ENCODE measurements at places on chromosomes 3 and 15. TPM values are rescaled to one million over a fixed set of nuclear protein-coding genes. Genes with fewer than 3 reads are reported as not detected.
A peak's percentile ranks its signal among the peaks of the same experiment; 100 is the strongest.

- no peak for DNase-seq
Observed at GRCh38 chr3:190877925-190878324, 15.4 kb upstream of the GMNC start.

DNA sequence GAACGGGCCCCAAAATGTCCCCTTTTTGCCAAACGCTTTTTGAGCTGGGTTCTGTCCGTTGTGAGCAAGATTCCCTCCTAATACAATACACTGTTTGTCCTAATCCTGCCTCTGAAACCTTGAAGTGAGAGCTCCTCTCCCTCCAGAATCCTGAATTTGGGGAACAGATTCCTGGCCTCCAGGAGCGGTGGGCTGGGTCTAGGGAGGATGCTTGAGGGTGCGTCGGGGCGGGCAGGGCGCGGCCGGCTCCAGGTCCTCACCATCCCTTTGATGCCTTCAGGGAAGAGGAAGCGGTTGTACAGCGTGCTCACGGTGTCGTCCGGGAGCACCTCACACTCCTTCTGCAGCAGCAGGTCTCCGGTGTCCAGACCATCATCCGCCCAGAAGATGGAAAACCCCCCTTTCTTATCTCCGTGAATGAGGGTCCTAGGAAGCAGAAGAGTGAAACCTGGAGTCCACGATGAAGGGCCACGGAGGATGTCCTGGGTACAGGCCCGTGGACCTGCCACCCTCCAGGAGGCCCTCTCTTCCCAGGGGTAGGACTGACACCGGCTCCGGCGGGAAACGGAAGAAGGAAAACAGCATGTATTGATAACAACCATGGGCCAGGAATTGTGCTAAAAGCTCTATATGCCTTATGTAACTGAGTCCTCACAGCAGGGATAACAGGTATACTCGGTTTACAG is 23.2 kb downstream of the ALDH1L1 start:
- DNase-seq, result no peak

- DNase-seq, result no peak
Observed at GRCh38 chr15:99987119-99987506, 253.9 kb upstream of the LYSMD4 start.

DNA sequence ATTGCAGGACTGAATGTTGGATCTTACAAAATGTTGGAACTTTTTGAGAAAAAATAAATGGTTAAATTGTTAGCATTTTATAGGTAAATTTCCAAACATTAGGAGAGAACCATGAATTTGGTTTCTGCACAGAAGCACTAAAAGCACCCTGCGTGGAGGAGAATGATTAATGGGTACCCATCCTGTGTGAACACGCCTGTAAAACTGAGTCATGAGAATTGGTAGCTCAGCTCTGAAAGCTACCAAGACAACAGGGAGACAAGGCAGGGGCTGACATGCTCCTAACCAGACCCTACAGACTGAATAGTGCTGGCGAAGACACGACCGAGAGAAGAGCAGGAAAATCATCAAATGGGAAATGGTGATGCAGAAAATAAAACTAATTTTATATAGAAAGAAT is 32.4 kb upstream of the MTMR10 start:
- DNase-seq, result no peak

DNA sequence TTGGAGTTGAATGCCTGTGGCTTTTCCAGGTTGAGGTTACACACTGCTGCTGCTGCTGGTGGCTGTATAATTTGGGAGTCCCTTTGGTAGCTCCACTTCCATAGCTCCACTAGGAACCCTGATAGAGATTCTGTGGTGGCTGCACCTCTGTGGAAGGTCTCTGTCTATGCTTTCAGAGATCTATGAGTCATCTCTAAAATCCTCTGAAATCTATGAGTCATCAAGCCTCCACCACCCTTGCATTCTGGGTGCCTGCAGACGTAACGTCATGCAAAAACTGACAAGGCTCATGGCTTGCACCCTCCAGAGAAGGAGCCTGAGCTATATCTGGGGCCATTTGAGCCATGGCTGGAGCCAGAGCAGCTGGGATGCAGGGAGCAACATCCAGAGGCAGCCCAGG is 1037.0 kb upstream of the CFAP20DC start:
- no peak for DNase-seq

DNA sequence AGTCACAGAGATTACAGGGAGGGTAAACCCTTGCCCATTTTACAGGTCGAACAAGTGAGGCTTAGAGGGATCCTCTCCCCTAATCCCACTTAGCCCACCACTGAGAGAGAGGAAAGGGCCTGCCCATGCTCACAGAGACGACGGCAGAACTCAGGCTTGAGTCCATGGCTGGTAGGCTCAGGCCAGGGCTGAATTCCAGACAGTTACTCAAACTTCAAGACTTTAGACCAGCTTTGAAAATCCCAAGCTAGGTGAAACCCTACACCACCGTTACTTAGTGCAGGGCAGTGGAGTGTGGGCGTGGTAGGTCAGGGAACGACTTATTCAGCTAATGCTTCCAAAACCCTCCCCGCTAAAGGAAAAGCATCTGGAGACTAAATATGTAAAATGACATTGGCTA is 16.4 kb downstream of the GRIP2 start:
- DNase-seq, result no peak

DNA sequence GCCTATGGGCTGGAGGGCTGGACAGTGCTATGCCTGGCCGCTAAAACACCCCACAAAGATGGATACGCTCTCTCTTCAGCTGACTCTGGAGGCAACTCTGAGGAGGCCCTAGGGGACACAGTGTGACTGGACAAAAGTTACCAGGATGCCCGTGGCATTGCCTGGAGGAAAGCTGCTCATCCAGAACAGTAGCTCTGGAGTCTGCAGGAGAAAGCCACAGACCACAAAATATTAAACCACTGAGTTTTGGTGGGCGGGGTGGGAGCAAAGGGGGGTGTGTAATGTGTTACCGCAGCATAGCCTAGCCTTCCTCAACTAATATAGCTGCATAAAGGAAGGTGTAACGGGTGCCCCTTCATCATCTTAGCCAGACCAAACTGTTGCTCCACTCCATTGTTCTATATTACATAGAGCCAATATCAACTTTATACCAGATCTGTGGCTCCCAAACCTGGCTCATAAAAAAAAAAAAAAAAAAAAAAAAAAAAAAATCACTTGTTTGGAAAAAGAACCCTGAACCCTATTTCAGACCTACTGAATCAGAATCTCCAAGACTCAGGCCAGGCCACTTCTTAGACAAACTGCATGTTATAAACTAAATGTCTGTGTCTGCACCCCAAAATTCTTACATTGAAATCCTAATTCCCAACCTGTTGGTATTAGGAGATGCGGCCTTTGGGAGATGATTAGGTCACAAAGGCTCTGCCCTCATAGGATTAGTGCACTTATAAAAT is 132.6 kb downstream of the TNIK start:
- DNase-seq, result no peak

DNA sequence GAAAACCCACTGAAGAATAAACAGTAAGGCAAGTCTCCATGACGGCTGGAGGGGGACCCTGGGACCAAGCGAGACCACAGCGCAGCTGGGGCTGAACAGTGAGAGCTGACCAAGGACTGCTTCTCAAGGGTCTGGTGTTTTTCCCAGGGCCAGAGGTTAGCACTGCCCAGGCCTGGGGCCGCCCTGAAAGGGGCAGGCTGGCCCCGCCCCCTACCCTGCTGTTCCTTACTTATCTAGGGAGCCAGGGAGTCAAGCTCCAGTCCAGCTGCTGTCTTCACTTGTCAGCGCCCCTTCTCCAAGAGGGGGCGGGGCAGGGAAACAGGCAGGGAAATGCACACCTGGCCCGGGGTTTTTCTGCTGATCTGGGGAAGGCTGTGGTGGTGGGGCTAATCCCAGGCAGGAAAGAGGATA is 51.6 kb upstream of the HACD2 start:
- no peak for DNase-seq

DNA sequence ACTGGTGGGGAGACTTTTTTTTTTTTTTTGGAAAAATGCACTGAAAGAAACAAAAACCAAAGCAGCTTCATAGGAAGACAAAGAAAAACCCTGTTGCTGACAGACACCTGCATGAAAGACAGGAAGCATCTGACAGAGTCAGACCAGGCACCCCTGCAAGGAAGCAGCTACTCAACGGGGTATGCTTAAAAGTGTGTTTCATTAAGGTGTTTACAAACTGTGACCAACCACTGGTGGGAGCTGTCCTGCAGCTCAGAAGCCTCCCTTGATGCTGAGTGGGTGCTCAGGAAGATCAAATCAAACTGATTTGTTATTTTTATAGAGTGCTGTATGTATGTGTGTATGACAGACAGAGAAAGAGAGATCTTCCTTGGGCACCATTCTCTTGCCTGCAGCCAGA is 34.7 kb upstream of the AGBL1 start:
- DNase-seq, result no peak

GRCh38 chr3:197784019-197784585 is 7.0 kb upstream of the LRCH3 start:
- DNase-seq, result no peak

DNA sequence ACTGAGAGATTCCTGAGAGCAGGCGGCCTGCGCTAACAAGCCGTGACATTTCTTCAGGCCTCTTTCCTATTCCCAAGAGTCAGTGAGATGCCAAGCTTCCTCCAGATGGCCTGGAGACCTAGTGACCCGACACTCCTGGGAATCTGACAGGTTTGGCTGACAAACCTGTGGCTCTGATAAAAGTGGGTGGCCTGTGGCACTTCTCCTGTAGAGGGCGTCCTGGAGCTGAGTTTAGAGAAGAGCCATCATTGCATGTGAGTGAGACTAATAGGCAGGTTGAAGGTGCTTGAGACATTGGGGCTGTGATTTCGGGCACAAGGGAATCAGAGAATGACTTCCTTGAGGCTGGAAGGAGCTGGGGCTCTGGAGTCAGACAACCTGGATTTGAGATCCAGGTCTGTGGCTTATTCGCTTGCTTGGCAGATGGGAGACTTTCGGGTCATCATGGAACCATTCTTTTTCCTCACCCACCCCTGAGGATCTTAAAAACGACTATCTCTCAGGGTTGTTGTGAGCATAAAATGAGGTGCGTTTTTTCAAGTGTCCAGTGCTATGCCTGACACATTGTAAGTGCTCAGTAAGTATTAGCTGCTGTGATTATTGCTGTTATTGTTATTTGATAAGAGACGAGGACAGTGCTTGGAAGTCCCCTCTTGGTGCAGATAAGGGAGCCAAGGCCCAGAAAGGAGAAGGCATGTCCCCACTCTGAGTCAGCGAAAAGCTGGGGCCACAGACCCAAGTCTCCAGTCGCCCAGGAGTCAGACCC is 77.2 kb downstream of the SCN10A start:
- DNase-seq, result peak; percentile 3

GRCh38 chr3:78287085-78287484 is 1247.2 kb downstream of the ROBO2 start:
- no peak for DNase-seq

DNA sequence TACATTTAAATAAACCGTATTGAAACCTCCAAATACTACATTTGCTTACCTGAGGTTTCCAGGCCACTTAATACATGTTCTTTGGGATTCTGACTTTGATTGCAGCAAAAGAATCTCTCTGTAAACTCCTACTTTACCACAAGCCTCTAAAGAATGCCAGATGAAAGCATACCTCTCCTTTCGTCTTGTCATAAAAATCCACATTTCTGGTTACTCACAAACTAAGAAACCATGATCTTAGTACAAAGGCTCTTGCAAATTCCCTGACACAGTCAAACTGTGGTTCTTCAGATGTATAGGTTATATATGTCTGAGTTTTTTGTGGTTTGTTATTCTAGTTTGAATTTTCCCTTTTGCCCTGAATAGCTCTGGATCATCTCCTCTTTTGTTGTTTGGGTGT is 188.4 kb downstream of the RAP2B start:
- DNase-seq, result no peak

The SI gene
- polyA plus RNA-seq, result not detected

The GMNC gene
- 8.1 TPM for polyA plus RNA-seq

Measured in left kidney (tissue), 8 donors.